Upper lobe of right lung (tissue), 1 donor: ENCODE measurements at places on chromosomes 1 and 21. TPM values are rescaled to one million over a fixed set of nuclear protein-coding genes. Genes with fewer than 3 reads are reported as not detected.
A peak's percentile ranks its signal among the peaks of the same experiment; 100 is the strongest.

- no peak for DNase-seq
- no peak overlapping the region for H3K4me3 ChIP-seq
- H3K27me3 ChIP-seq, result peaks cover 41% of the 10 kb centered on the region
- H3K27ac ChIP-seq, result no peak overlapping the region
- no peaks in the 10 kb centered on the region for H3K36me3 ChIP-seq
Observed at GRCh38 chr21:39613041-39613934, 548 bp downstream of the B3GALT5 start.

DNA sequence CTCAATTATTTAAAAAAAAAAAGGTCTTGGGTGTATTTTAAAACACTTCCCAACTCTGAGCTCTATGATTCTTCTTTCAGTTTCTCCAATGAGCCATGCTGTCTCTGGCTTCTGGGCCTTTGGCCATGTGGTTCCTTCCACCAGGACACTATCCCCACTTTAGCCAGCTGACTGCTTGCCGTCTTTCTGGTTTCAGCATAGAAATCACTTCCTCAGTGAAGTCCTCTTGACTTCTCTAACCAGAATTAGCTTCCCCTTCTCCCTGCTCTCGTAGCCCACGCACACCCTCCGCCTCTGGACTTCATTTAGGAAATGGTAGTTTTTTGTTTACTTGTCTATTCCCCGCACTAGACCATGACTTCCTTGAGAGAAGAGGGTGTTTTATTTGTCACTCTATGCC, 1.1 kb upstream of the DIO1 start:
- H3K27ac ChIP-seq, result peak overlapping the region; percentile 55
- DNase-seq, result peak; percentile 75
- H3K4me1 ChIP-seq, result peaks cover 23% of the 10 kb centered on the region
- no peak overlapping the region for H3K4me3 ChIP-seq

DNA sequence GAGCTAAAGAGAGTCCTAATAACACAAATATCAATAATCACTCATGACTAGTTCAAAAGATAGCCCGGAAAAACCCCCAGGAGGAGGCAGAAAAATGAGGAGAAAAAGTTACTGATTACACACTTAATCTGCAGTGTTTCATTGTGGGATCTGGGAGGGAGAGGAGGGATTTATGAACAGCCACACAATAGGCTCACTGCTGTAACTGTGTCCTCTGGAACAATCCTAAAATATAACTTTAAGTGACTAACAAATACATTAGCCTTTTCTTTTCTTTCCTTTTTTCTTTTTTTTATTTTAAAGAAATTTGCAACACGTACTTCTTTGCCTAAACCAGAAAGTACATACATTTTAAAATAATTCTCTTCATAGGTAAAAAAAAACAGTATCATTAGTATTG, 106.3 kb upstream of the LBR start:
- H3K4me1 ChIP-seq, result no peaks in the 10 kb centered on the region
- no peak overlapping the region for H3K27ac ChIP-seq
- DNase-seq, result no peak
- H3K36me3 ChIP-seq, result no peaks in the 10 kb centered on the region
- H3K4me3 ChIP-seq, result no peak overlapping the region

GRCh38 chr21:33377221-33377920, 25.8 kb upstream of the IFNGR2 start:
- H3K27ac ChIP-seq, result no peak overlapping the region
- no peaks in the 10 kb centered on the region for H3K36me3 ChIP-seq
- H3K27me3 ChIP-seq, result no peaks in the 10 kb centered on the region
- DNase-seq, result peak; percentile 30
- no peak overlapping the region for H3K4me3 ChIP-seq

Gene CYP4Z1
- 2.1 TPM for total RNA-seq

Gene PSMG1
- 21.4 TPM for total RNA-seq

Gene KNCN
- total RNA-seq, result not detected

Gene ELAVL4
- total RNA-seq, result 0.12 TPM

DNA sequence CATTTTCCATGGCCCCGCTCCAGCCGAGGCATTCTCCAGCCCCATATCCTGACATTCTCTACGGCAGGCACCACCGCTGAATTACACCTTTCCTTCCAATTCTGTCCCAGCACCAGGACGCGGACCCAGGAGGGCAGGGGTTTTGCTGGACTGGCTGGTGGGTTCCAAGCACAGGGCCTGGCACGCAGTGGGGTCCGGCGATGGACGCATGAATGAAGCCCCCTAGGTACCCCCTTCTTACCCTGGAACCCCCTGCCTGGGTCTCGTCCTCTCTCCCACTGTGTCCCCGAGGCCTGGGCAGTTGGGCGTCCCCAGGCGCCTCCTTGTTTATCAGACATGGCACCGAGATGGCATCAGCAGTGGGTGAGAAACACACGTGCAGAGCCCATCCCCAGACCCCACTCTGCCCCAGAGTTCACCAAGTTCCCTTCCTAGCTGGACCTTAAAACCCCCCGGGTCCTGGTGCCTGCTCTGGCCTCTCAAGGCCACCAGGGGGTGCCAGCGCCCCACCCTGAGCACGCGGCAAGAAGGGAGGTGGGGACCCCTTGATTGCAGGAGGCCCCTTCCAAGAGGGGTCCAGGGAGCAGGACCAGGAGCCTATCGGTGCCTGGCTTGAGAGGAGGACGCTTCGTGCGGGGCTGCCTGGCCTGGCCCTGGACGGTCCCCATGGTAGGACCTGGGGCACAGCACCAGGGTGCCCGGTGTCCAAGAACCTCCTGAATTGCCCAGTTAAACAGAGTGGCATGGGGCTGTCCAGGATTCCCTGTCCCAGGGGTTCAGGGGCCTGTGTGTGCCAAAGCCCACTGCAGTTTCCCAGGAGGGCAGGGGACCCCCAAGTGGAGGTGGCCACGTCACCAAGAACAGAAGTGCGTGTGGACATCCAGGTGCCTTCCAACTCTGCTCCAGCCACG, 46.1 kb downstream of the MEGF6 start:
- H3K36me3 ChIP-seq, result no peaks in the 10 kb centered on the region
- H3K27me3 ChIP-seq, result no peaks in the 10 kb centered on the region
- H3K27ac ChIP-seq, result no peak overlapping the region
- no peak for DNase-seq
- H3K4me1 ChIP-seq, result no peaks in the 10 kb centered on the region

GRCh38 chr1:205977402-205978014, 25.7 kb downstream of the RAB7B start:
- H3K27ac ChIP-seq, result no peak overlapping the region
- H3K4me1 ChIP-seq, result peaks cover 10% of the 10 kb centered on the region
- H3K36me3 ChIP-seq, result no peaks in the 10 kb centered on the region
- no peak overlapping the region for H3K4me3 ChIP-seq
- peak; percentile 84 for DNase-seq
